ENCODE measurements at places on chromosomes 4 and X.

GRCh38 chr4:14679906-14680305 lies 322.4 kb upstream of the CPEB2 start:
- DNase-seq = no peak

DNA sequence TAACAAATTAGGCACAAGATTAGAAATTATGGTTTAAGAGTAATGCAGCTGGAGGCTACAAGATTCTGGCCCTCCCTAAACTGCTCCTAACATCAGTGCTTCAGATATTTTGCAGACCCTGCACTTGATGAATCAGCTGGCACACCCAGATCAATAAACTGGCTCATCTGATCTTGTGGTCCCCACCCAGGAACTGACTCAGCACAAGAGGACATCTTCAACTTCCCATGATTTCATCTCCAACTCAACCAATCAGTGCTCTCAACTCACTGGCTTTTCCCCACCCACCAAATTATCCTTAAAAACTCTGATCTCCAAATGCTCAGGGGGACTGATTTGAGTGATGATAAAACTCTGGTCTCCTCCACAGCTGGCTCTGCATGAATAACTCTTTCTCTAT lies 21.7 kb upstream of the TMEM33 start:
- DNase-seq = no peak

DNA sequence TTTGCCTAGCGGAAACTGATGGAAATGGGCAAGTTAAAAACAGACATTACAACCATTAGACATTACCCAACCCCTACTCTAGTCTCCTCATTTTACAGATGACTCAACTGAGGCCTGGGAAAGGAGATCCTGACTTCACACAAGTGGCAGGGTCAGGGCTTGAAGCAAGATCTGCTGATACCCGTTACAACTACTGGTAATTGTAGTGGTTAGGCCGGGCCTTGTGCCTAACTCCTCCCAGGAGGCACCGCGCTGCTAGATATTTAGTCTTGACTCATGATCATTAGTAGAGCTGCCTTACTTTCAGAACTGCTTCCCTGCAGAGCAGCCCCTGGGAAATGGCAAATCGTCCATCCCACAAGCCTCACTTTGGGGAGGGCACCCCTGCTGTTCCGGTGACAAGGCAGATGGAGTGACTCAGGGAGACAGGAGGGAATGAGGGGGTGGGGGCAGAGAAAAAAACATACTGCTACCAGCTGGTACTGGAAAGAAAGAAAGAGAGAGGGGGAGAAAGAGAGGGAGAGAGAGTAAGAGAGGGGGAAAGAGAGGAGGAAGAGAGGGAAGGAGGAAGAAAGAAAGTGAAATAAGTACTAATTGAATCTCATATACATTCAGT lies 12.2 kb downstream of the ARHGEF6 start:
- peak; percentile 83 for DNase-seq

- DNase-seq = no peak
Observed at GRCh38 chrX:43655151-43656004, 721 bp upstream of the MAOA start.

- DNase-seq = no peak
Observed at GRCh38 chr4:159435561-159436023, 332.7 kb downstream of the RAPGEF2 start.

GRCh38 chr4:184873054-184873453 lies 47.3 kb upstream of the ACSL1 start:
- DNase-seq = no peak

DNA sequence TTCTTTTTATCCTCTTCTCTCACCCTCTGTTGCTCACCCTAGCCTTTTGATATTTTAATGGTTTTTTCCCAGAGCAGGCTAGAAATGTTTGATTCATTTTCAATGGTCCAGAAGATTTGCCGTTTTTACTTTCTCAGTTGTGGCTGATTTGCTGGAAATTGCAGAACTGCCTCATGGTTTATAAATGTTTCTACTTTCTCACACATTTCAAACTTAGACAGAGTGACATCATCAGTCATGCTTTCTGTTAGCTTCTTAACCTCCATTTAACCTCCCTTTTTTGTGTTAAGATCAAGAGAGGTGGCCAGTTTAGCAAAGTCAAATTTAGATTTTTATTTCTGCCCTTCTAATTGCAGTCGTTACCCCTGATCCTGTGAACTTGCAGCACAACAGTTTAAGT lies 8.7 kb downstream of the RXFP1 start:
- DNase-seq = no peak

GRCh38 chr4:88010966-88011365 lies 3.5 kb downstream of the PKD2 start:
- no peak for DNase-seq

DNA sequence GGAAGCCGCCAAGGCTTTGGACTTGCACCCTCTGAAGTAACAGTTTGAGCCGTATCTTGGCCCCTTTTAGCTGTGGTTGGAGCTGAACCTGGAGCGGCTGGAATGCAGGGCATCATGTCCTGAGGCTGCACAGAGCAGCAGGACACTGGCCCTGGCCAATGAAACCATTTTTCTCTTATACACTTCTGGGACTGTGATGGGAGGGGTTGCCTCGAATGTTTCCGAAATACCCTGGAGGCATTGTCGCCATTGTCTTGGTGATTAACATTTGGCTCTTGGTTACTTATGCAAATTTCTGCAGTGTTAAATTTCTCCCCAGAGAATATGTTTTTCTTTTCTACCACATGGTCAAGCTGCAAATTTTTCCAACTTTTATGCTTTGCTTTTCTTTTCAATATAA lies 137.2 kb downstream of the MAGEC1 start:
- no peak for DNase-seq

- no peak for DNase-seq
Observed at GRCh38 chr4:77177199-77177598, 20.2 kb downstream of the CCNG2 start.

DNA sequence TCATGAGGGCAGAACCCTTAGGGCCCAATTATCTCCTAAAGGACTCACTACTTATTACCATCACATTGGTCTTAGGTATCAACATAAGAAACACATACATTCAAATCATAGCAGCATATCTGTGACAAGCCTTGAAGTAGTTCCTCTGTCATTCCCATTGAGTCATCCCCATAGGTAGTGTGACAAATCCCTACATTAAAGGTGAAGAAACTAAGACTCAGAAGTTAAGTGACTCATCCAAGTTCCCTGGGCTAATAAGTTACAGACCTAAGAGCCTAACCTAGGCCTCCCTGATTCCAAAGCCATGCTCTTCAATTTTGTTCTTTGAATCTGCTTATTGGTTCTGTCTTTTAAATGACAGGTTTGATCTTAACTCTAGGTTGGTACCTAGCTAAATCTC lies 58.2 kb downstream of the CD38 start:
- DNase-seq = no peak

GRCh38 chrX:144896323-144896722 lies 351.0 kb upstream of the SPANXN1 start:
- DNase-seq = no peak

DNA sequence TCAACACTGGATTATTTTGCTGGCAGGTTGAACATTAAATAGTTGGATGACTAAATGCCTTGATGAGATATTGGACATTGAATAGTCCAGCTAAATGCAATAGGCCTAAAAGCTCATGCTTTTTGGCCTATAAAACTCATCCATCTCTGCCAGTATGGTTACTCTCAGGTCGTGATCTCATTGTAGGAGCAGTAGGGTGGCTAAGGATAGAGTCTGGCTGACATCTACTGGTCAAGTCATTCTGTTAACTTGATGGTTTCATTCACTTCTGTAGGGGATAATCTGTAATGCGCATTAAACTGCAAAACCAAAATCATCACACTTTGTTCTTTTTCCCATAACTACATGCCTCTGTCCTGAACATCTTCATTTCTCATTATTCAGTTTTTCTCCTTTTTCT lies 227.0 kb downstream of the DKK2 start:
- no peak for DNase-seq

DNA sequence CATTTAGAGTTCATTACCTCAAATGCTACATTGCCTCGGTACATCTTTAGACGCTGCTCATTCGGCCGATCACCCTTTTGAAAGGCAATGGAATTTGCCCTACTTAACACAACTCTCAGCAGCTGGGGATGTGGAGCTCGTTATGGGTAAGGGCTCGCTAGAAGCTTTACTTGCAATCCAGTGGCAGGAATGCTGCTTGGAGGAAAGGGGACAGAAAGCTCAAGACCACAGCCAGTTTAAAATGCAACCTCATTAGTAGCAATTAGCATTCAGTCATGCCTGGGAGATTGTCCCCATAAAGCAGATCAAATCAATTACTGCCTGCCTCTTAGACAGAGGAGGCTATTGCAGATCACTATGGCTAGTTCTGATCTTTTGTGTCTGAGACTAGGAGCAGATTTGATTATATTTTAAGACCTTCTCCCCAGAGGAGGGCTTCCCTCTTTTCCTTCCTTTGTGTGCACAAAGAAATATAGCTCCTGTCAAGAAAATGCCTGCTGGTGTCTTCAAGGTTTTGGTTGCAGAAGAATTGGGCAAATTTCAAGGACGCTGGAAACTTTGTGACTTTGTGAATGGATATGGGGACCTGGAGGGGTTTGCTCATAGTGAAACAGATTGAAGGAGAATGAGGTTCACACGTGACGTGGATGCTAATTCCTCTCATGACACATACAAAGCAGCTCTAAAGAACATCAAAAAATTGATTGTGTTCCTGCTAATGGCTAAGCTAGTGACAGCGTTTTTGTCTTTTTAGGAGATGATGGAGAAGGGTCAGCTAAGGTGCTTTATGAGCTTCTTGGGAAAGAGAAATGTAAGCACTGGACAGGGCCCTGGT lies 237.5 kb upstream of the GLRA2 start:
- DNase-seq = no peak

GRCh38 chr4:184897895-184898294 lies 72.1 kb upstream of the ACSL1 start:
- no peak for DNase-seq

- DNase-seq = no peak
Observed at GRCh38 chrX:140967036-140967435, 35.4 kb upstream of the SPANXB1 start.

- DNase-seq = no peak
Observed at GRCh38 chrX:13293700-13294099, 26.2 kb downstream of the ATXN3L start.

DNA sequence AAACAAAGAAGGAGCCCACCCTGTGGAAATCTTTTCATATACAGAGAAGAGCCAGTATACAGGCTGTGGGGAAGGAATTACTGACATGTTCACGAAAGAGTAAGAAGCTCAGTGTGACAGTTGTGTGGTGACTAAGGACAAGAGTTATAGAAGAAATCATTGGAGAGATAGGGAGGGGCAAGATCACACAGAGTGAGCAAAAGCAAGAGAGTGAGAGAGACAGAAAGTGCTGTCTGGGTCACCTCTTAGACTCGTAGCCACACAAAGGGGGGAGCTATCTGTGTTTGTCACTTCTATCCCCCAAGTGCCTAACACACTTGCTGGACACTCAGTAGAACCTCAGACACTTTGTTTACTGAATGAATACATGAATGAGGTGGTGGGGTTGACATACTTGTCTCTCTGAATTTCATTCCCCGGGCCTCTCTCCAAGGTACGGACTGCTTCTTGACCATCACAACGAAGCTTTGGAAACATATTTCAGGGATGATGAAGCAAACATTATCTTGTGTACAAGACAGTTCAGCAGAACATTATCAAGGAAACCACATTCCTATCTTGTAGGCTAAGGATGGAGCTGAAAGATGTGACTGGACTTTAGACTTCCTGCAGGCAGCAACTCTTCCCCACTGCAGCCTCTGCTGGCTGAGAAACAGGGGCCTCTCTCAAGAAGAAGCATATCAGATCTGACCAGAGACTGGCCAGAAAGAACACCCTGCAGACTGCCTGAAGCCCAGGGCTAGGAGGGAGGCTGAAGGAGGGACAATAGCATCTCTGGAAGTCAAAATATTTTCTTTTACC lies 168.2 kb downstream of the AMELX start:
- DNase-seq = no peak

- DNase-seq = no peak
Observed at GRCh38 chr4:48939785-48940184, 33.2 kb upstream of the OCIAD2 start.

- DNase-seq = no peak
Observed at GRCh38 chr4:90824266-90825150, 697.3 kb downstream of the CCSER1 start.

GRCh38 chr4:176259330-176260090 lies 9.5 kb downstream of the ASB5 start:
- DNase-seq = no peak

GRCh38 chrX:10243106-10243505 lies 86.3 kb downstream of the CLCN4 start:
- no peak for DNase-seq

GRCh38 chr4:205097-205756 lies 80.9 kb downstream of the ZNF718 start:
- DNase-seq = no peak

DNA sequence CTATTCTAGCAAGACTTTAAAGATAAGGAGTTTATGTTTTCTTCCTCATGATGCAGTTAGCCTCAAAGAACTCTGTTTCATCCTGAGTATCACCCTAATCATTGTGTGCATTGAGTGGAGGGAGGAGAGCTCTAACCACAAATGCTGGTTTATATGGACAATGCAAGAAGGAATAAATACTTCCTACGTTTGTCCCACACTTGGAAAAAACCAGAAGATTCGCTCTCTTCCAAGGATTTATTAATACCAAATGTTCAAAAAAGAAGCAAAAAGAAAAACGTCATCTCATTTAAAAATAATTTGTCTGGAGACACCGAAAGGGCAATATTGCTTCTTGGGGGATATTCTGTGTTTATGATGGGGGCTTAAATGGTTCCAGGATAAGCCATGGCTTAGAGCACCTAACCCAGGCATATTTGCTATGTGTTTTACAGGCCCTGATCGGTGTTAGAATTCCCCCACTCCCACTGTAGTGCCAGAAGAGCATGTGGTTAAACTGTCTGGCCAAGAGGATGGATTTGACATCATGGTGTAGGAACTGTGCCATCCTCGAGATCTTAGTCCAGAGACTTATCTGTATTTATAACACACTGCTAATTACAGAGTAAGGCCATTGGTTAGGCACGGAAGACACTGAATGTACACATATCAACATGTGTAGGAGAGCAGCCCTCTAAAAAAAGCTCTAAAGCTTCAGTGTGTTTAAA lies 227.2 kb downstream of the ANK2 start:
- DNase-seq = no peak

- no peak for DNase-seq
Observed at GRCh38 chr4:120731561-120731960, 191.0 kb downstream of the PRDM5 start.

DNA sequence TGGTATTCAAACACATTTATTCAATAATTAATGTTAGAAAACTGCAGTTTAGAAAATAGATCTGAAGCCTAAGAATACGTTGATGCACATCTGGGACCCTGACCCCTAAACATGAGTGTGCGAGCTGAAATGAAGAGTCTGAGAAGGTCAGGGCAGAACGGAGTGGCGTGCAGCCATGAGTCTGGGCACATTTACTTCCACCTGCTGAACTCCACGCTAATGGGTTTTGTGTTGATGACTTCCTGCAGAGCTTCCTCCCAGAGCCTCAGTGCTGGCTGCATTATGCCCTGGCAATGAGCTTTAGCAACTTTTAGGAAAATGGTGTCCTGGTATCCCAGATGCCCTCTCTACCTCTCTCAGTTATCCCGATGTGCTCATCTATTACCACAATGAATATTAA lies 53.1 kb downstream of the FAM114A1 start:
- DNase-seq = no peak

Measured in NCI-H2107 (cell line).